ENCODE measurements at places on chromosomes 11 and 22.

DNA sequence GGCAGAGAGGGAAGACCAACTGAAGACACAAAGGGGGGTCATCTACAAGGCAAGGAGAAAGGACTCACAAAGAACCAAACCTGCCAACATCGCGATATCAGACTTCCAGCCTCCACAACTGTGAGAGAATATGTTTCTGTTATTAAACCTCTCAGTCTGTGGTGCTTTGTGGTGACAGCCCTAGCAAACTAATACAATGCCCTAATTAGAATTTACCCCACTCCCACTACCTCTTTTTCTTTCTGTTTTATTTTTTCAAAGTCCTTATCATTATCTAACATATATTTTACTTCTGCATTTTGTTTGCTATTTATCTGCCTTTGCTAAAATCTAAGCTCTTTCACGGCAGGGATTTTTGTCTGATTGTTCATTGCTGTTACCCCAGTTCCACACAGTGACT, 2.5 kb upstream of the OR52D1 start:
- DNase-seq = no peak

- no peak for DNase-seq
These were observed 1.2 kb downstream of the KMT2A start for GRCh38 chr11:118437208-118438125.

GRCh38 chr11:2215230-2215560, 43.6 kb upstream of the TH start:
- no peak for DNase-seq

DNA sequence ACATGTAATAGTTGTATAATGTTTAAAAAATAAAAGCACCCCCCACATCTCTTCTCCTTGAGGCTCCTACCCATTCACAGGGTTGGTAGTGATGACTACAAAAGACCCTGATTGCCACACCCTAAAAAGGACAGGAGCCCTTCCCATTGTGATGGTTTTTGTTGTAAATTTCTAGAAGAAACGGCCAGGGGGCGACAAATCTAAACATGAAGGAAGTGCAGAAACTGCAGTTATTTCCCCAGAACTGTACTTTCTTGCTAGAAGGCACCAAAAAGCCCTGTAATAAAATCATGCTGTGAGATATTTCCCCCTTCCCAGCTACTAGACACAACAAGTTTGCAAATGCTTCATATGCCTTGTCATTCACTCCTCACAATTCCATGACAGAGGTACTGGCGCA, 10.8 kb downstream of the PRR5L start:
- peak; percentile 54 for DNase-seq

GRCh38 chr11:101617735-101618332, 34.0 kb upstream of the TRPC6 start:
- peak; percentile 40 for DNase-seq

DNA sequence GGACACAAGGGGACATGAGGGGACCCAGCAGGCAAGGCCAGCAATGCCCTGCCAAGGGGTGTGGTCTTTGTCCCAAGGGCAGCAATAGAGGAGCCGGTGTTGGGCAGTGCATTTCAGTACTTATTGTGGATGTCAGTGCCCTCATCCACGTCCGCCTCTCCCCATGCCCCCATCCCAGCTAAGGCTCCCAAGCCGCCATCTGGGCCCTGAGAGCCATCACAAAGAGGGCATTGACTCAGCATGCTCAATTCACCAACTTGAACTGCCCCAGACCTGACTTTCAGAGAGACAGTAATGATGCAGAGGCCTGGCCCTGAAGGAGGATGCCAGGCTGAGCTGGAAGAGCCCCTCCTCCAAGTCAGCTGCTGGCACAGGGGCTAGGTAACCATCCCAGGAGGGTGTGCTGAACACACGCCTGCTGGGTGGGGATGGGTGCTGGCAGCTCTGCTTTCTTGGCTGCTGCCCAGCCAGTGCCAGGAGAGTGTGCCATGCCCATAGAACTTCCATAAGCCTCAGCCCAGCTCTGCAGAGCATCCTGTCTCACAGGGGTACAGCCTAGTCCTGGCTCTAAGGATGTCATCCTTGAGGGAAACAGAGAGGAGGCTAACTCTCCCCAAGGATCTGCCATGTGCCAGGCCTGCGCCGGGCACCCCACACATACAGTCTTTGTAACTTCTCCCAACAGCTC, 46.5 kb downstream of the PDE2A start:
- DNase-seq = no peak

- no peak for DNase-seq
These were observed 4.6 kb downstream of the FRMD8 start for GRCh38 chr11:65390996-65391395.

GRCh38 chr11:75204685-75205563, 35.6 kb upstream of the TPBGL start:
- DNase-seq = peak; percentile 81

DNA sequence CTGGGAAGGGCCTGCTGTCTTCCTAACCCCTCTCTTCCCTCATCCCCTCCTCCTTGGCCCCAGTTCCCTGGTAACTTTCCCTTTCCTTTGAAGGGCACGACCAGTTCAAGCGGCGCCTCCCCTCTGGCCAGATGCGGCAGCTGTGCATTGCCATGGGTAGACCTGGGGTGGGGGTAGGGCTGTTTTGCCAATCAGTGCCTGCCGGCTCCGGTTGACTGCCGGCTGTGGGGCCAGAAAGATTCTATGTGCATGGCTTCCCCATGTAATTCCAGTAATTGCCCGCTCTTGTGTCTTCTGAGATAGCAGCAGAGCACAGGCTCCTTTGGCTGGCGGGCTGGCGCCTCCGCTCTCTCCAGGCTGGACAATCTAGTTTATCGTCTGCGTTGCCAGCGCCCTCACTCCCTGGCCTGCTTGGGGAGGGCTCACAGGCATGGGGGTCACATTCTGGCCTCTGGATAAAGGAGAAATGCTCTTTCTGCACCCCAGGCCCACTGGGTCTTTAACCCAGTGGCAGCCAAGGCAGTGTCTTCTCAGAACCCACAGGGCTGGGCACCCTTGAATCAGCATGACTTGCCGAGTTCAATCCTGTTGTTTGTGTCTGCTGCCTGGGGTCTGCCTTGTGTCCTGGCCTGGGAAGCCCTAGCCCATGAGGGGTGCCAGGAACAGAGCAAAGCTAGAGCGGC, 9.4 kb downstream of the SIDT2 start:
- no peak for DNase-seq

DNA sequence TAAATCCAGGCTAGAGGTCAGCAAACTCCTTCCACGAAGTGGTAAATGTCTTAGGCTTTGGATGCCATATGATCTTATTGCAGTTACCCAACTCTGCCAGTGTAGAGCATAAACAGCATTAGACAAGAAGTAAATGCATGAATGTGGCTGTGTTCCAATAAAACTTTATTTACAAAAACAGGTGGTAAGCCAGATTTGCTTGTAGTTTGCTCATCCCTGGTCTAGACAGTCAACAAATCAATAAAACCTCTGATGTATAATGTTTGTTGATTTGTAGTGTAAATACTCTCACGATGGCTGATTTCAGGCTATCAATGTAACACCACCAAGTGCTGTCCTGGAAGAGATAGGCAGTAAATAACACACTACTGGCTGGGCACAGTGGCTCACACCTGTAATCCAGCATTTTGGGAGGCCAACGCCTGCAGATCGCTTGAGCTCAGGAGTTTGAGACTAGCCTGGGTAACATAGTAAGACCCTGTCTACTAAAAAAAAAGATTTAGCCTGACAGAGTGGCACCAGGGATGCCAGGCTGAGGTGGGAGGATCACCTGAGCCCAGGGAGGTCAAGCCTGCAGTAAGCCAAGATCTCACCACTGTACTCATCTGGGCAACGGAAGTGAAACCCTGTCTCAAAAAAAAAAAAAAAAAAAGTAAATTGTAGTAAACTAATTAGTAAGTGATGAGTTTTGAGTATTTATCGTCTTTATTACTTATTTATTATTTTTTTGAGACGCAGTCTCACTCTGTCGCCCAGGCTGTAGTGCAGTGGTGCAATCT, 6.9 kb upstream of the CATSPER1 start:
- DNase-seq = no peak

- no peak for DNase-seq
These were observed 12.9 kb downstream of the TPST2 start for GRCh38 chr22:26577081-26577480.

DNA sequence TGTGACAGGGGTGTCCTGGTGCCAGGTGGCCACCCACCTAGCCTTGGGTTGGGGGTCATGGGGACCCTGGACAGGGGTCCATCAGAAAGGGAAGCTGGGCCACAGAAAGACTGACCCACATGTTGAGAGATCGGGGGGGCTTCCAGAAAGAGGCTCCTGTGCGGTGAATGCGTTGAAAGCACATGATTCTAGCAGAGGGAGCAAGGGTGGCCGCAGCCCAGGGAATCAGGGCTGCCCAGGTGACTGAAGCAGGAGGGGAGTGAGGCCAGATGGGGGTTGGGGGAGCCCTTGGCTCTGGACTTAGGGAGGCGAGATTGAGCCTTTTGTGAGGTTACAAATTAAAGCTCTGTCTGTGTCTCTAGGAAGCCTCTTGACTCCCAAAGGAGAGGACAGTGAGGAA, 80.7 kb downstream of the MORC2 start:
- no peak for DNase-seq

DNA sequence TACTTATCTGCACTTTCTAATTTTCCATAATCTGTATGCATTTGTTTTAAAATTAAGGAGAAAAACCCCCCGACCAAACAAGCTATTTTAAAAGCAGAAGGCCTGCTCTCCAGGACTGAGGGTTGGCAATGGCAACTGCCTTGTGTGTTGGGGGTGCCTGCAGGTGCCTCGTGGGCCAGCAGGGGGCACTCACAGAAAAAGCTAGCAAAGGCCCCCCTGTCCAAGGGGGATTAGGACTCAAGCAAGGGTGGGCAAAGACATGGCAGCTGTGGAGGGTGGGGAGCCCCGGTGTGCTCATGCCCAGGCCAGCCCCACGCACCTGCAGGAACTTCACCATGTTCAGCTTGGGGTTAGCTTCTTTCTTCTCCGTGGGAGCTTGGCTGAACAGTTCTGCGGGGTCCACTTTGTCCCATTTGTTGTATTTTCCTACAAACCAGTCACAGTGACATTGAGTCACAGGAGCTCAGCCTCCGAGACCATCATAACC, 10.3 kb downstream of the TOP3B start:
- no peak for DNase-seq

- DNase-seq = no peak
These were observed 76.0 kb downstream of the PACSIN2 start for GRCh38 chr22:42938976-42939375.

DNA sequence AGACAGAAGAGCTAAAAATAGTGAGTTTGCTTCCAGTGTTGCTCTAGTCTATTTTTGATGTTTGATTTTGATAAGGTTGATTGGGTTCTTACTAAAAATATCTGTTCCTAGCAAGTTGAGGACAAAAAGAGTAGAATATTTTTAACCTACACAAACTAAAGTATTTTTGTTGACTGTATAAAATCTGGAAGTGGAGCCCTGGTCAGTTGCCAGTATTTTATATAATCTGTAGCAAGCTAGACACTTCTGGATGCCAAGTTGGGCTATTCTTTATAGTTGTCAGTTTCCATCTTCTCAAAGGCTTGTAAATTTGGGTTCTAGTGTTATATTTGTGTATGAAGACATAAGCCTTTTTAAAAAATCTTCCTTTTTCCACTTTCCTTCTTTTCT, 56.7 kb downstream of the HSD17B12 start:
- DNase-seq = no peak

GRCh38 chr11:45141631-45142030, 4.8 kb upstream of the PRDM11 start:
- no peak for DNase-seq

DNA sequence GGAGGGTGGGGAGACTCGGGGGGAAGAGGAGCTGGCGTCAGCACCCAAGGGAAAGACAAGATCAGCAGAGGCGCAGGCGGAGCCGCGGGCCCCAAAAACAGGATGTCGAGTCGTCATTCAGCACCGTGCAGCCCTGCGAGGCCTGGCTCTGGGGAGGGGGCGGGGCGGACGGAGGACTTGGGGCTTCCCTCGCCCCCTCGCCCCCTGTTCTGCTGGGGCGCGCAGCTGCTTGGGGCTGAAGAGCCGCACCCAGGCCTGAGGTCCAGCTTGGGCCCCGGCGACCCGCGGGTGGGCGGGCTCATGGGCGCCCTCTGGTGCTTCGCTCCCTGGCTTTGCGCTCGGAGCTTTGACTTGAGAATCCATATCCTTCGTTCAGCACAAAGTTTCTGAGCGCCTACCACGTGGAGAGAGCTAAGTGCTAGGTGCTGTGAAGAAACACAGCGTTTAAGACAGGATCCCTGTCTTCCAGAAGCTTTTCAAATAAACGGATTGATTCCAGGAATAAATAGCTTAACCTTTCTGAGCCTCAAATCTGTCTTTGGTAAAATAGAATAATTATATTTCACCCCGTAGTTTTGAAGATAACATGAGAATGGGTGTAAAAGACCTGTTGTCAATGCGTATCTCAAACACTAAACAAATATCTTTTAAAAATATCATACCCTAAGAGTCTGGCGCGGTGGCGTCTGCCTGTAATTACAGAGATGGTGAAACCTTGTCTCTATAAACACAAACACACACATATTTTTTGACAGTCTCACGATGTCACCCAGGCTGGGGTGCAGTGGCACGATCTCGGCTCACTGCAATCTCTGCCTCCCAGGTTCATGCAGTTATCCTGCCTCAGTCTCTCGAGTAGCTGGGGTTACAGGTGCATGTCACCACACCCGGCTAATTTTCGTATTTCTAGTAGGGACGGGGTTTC, 929 bp upstream of the RHOG start:
- DNase-seq = peak; percentile 63

- DNase-seq = no peak
These were observed 62.5 kb downstream of the TIMP3 start for GRCh38 chr22:32864041-32864440.

GRCh38 chr11:831118-831864, 1.5 kb upstream of the CD151 start:
- peak; percentile 25 for DNase-seq

GRCh38 chr11:79206951-79207350, 233.9 kb downstream of the TENM4 start:
- DNase-seq = no peak

DNA sequence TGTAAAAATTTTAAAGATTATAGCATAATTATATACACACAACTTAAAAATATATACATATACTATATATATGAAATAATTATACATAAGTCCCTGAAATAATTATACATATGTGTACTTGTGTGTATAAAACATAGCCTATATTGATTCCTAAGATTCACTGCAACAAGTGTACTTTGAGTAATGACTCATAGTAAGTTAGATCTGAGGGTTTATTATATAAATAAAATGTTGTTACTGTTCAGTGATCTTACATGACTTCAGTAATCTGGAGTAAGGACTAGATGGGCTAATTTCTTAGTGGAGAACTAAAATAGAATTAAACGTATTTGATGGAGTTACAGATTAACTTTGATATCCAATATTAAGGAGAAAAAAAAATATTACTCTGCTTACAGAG, 350.5 kb downstream of the CNTN5 start:
- DNase-seq = peak; percentile 4

GRCh38 chr22:46801826-46802607, 39.6 kb downstream of the TBC1D22A start:
- DNase-seq = no peak
